ENCODE measurements at places on chromosomes 7 and 10. TPM values are rescaled to one million over a fixed set of nuclear protein-coding genes. Genes with fewer than 3 reads are reported as not detected.

The SKIDA1 gene
- total RNA-seq: 0.34 TPM

The SPDYE16 gene
- not detected for total RNA-seq

The CREB5 gene
- 0.49 TPM for total RNA-seq

The MLXIPL gene
- 79.4 TPM for total RNA-seq

The ADAP1 gene
- 34.0 TPM for total RNA-seq

The TMEM273 gene
- total RNA-seq: not detected

The SYT15 gene
- total RNA-seq: 1.6 TPM

The SEMA3A gene
- 14.2 TPM for total RNA-seq

GRCh38 chr10:99629625-99629978 is 9.4 kb upstream of the SLC25A28 start:
- H3K4me3 ChIP-seq: no peak overlapping the region
- H3K27ac ChIP-seq: no peak overlapping the region

DNA sequence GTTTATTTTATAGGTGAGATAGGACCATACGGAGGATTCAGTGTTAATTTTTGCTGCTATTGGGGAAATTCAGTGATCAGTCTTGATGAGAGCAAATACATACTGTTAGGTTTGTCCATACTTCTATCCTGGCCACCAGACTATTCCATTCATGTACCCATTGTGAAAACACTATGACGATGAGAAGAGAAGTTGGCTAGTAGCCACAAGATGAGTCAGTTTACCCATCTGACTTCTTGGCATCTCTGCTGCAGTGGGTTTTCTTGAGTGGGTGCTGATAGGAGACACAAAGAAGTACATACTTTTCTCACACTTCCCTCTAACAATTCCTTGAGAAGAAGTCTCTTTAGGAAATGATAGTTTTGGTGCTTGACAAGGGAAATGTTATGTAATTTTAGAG is 133.1 kb downstream of the TFPI2 start:
- no peak overlapping the region for H3K27ac ChIP-seq
- no peaks in the 10 kb centered on the region for H3K4me1 ChIP-seq
- H3K4me3 ChIP-seq: no peak overlapping the region
- no peaks in the 10 kb centered on the region for H3K36me3 ChIP-seq

DNA sequence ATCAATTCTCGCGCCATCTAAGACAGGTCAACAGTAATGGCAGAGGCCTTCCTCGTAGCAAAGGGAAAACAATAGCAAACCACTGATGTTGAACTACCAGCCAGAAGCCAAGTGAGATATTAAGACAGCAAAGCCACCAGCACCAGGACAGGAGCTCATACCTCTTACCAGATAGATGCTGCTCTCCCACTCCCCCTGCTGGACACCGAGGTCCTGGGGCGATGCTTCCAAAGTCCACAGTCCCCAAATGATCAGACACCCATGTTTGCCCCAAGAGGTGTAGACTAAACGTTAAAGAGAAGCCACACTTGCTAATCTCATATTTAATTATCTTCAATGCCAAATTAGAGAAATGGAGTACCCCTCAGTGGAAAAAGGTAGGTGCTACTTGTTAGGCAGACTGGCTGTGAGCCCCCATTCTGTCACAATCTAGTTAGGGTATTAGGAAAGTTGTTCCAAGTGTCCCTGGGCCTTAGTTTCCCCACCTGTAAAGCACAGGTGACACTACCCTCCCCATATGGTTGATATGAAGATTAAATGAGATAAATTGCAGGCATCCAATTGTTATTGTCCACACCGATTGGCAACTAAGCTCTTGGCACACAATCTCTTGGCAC is 39.9 kb downstream of the TOMM7 start:
- DNase-seq: peak; percentile 48
- no peak overlapping the region for H3K4me3 ChIP-seq
- H3K36me3 ChIP-seq: no peaks in the 10 kb centered on the region
- no peaks in the 10 kb centered on the region for H3K27me3 ChIP-seq

DNA sequence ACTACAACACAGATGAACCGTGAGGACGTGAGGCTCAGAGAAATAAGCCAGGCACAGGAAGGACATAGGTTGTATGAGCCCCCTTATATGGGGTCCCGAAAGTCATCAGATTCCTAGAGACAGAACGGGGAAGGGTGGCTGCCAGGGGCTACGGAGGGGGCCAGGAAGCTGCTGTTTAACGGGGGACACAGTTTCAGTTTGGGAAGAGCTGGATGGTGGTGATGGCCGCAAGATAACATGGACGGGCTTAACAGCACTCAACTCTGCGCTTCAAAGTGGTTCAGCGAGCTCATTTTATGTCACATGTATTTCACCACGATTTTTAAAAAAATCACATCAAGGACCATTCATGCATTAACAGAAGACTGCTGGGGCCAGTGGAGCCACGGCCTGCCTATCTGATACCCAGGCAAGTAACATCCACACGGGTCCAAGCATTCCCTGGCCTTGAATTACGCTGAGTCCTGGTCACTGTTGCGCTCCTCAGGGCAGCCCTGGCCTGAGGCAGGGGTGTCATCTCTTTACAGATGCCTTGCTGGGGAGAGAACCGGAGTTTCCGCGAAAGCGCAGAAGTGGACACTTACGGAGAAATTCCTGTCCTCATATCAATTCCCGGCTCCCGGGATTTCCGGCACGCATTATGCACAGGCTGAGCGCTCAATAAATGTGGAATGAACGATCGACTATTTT is 1.5 kb downstream of the CARD11 start:
- no peak overlapping the region for H3K4me3 ChIP-seq
- no peaks in the 10 kb centered on the region for H3K36me3 ChIP-seq
- DNase-seq: no peak
- H3K27ac ChIP-seq: no peak overlapping the region

GRCh38 chr10:80185578-80186299 is 19.6 kb downstream of the ANXA11 start:
- H3K4me3 ChIP-seq: no peak overlapping the region
- H3K4me1 ChIP-seq: no peaks in the 10 kb centered on the region
- H3K36me3 ChIP-seq: peaks cover 12% of the 10 kb centered on the region
- H3K27me3 ChIP-seq: no peaks in the 10 kb centered on the region

DNA sequence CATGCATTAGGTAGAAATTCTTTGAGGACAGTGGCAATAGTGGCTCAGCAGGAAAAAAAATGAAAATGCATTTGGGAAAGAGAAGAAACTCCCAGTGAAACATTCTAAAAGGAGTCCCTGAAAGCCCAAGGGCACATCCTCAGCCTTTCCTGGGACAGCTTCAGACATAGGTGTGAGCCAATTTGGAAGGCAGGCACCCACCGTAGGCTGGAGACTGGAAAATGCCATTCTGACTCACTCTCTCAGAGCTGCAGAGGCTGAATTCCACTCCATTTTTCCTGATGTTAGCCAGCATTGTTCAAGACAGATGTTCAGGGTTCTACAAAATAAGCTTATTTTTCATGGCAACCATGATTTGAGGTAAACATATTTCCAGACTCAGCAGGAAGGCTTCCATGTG is 379.0 kb upstream of the FZD8 start:
- H3K4me3 ChIP-seq: no peak overlapping the region
- no peak overlapping the region for H3K27ac ChIP-seq
- DNase-seq: no peak
- H3K36me3 ChIP-seq: no peaks in the 10 kb centered on the region
- no peaks in the 10 kb centered on the region for H3K4me1 ChIP-seq

- no peaks in the 10 kb centered on the region for H3K27me3 ChIP-seq
- H3K36me3 ChIP-seq: no peaks in the 10 kb centered on the region
- no peak overlapping the region for H3K4me3 ChIP-seq
- H3K4me1 ChIP-seq: peaks cover 6% of the 10 kb centered on the region
- no peak for DNase-seq
Measured at GRCh38 chr10:32995751-32996150, 37.7 kb upstream of the ITGB1 start.

DNA sequence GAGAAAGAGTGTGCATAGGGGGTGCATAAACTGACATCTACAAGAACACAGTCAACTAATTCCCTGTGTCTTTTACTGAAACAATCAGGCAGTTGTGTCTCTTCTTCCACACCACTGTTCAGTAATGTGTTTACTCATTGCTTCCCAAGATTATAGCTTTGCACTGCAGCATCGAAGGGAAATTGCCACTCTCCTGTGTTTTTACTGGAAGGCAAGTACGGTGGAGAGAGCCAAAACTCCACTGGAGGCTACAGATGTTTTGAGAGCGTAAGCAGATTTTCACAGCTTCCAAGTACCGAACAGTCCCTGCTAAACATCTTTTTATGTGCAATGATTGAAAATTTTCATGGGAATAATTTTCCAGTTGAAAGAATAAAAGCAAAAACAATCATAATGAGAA is 510.5 kb upstream of the AKR1E2 start:
- H3K4me3 ChIP-seq: no peak overlapping the region
- no peak overlapping the region for H3K27ac ChIP-seq
- DNase-seq: no peak
- H3K36me3 ChIP-seq: no peaks in the 10 kb centered on the region
- no peaks in the 10 kb centered on the region for H3K4me1 ChIP-seq
- no peaks in the 10 kb centered on the region for H3K27me3 ChIP-seq

- no peak for DNase-seq
- H3K4me1 ChIP-seq: no peaks in the 10 kb centered on the region
- H3K4me3 ChIP-seq: no peak overlapping the region
- no peaks in the 10 kb centered on the region for H3K27me3 ChIP-seq
- no peak overlapping the region for H3K27ac ChIP-seq
Measured at GRCh38 chr7:122831436-122831835, 54.8 kb downstream of the CADPS2 start.

DNA sequence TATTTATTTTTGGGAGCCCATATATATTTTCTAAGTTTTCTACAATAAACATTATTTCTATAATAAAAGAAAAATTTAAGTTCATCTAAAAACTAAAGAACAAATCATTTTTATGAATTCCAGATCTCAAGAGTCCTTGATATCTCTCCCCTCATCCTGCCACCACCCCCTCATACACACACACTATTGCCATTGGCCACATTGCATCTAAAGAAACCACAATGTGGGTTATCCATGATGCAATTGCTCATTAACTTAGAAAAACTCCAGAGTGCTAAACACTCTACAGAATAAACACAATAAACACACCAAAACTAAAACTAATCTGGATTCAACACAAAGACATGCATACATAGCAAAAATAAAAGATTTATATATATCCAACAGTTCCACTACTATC is 37.8 kb downstream of the FAM13C start:
- H3K4me1 ChIP-seq: no peaks in the 10 kb centered on the region
- no peak overlapping the region for H3K4me3 ChIP-seq
- 0 out of 2 replicates have a peak, but pooled peaks cover 12% of the 10 kb centered on the region for H3K27me3 ChIP-seq
- H3K27ac ChIP-seq: no peak overlapping the region

DNA sequence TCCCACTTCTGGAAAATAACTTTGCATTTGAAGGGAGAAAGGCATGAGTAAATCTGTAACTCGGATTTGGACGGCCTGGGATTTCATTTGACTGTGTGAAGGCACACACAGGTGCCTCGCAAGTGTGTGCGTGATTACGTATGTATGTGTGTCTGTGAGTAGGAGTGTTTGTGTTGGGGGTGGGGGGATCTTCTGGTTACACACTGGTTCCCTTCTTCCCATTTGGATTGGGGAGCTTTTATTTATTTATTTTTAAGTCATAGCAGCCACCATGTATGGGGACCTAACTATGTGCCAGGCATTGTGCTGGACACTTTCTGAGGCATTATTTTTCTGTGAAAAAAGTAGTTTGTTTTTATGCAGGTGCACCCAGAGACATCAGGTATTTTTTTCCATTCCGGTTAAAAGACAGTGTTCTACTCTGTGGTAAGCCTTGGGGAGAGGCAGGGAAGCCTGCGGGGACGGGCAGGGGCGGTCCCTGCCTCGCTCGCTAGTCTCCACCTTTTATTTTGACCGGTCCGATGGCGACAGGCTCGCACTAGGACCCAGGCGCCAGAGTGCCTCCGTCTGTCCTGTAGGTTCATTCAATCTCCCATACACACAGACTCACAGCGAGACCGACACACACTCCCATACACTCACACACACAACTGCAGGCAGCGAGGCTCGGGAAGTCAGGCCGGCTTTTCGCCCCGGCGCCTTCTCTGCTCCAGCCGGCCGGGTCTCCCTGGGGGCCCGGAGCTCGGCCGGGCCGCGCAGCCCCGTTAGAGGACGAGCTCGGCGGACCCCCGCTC is at the start of gene MXI1:
MXI1 (plus strand) TSS at position 595 of the 794 bp plus-strand sequence. CDS start 204 bp downstream, outside the sequence.
- peak within 1 kb of the TSS; percentile 44 for H3K27ac ChIP-seq
- DNase-seq: peak; percentile 85
- peak within 1 kb of the TSS; percentile 76 for H3K4me3 ChIP-seq
- peaks cover 14% of the 10 kb centered on the region for H3K4me1 ChIP-seq

DNA sequence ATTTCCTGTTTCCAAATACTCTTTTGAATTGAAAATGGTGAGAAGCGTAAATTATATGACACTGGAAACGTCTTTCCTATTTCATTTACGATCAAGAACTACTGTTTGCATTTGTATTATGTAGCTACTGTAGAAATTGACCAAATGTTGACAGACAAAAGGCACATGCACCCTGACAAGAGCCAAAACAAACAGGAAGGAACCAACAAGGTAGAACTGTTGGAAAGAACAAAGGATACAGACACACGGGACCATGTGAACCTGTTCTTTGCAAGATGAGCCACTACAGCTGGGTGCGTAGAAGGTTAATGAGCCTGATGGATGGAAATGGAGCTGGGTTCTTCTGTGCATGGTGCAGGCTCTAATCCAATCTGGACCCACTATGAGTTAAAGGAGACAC is 48.4 kb upstream of the FZD8 start:
- no peaks in the 10 kb centered on the region for H3K36me3 ChIP-seq
- H3K27ac ChIP-seq: no peak overlapping the region
- H3K27me3 ChIP-seq: peaks cover 22% of the 10 kb centered on the region
- H3K4me1 ChIP-seq: no peaks in the 10 kb centered on the region
- DNase-seq: no peak

GRCh38 chr10:97618285-97618684 is 15.0 kb downstream of the MORN4 start:
- H3K4me3 ChIP-seq: no peak overlapping the region
- no peaks in the 10 kb centered on the region for H3K36me3 ChIP-seq
- no peak for DNase-seq
- H3K27ac ChIP-seq: no peak overlapping the region
- H3K4me1 ChIP-seq: no peaks in the 10 kb centered on the region
- no peaks in the 10 kb centered on the region for H3K27me3 ChIP-seq

GRCh38 chr7:148325208-148325607 is 265.4 kb upstream of the C7orf33 start:
- DNase-seq: no peak
- no peak overlapping the region for H3K27ac ChIP-seq
- no peak overlapping the region for H3K4me3 ChIP-seq
- H3K36me3 ChIP-seq: no peaks in the 10 kb centered on the region

DNA sequence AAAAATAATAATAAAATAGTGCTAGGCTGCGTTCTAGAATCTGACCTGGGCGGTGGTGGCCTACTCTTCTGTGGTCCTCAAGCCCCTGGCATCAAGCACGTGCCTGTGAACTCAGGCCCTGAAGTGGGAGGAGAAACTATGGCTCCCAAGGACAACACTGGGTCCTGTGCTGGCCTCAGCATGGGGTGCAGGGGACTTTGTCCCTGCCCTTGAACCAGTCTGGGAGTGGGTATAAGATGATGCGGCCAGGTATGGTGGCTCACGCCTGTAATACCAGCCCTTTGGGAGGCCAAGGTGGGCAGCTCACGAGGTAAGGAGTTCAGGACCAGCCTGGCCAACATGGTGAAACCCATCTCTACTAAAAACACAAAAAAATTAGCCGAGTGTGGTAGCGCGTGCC is 5.5 kb downstream of the ZP3 start:
- no peak overlapping the region for H3K27ac ChIP-seq
- H3K27me3 ChIP-seq: no peaks in the 10 kb centered on the region
- no peak for DNase-seq
- H3K4me3 ChIP-seq: no peak overlapping the region

- H3K27me3 ChIP-seq: no peaks in the 10 kb centered on the region
- no peak overlapping the region for H3K27ac ChIP-seq
- no peaks in the 10 kb centered on the region for H3K4me1 ChIP-seq
- H3K4me3 ChIP-seq: no peak overlapping the region
- H3K36me3 ChIP-seq: no peaks in the 10 kb centered on the region
Measured at GRCh38 chr10:21031232-21031795, 134.2 kb upstream of the NEBL start.
